ENCODE measurements at places on chromosomes 3 and 15.
A peak's percentile ranks its signal among the peaks of the same experiment; 100 is the strongest.

DNA sequence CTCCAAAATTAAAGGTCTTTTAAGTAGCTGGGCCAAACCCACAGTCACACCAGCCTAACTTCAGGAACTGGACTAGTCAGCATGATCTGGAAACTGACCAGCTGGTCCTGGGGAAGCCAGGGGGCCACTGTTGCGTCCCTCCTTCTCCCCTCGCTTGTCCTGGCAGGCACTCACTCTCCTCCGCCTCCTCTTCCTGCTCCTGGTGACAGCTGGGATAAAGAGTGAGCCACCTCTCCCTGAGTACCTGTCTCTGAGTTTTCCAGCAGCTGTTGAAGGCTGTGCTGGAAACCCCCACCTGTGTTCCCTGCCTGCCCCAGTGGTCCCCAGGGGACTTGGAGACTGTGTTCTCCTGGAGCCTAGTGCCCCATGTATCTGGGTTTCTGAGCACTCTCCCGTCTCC lies 56.0 kb downstream of the FGD5 start:
- DNase-seq, result no peak

GRCh38 chr3:50603261-50604109 lies 8.1 kb downstream of the CISH start:
- no peak for DNase-seq

DNA sequence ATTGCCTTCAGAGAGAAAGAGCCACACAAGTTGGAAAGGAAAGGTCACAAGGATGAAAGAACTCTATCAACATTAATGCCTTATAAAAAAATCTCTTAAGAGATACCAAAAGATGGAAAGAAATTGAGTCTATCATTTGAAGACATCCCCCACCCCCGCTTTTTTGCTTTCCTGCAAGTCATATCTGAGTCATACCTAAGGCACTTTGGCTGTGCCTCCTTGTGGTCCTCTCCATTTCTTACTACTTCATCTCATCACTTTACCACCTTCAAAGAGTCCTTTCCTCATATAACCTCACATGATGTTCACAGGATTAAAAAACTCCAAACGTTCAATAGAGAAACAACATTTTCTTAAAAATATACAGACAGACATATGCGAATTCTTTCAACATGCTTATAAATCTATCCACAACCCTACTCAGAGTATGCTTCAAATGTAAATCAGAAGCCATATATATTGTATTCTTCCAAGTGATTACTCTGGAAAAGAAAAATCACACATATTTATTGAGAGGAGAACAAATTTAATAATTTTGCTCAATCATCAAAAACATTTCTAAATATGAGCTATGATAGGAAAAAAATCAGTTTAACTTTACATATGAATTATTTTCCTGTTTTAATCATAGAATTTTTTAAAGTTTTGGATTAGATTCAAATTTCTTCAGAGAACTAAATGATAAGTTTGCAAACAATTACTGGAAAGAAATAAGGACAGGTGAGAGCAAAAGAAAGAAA lies 1003.9 kb upstream of the CFAP20DC start:
- no peak for DNase-seq

GRCh38 chr15:74374648-74375302 lies 7.3 kb upstream of the CYP11A1 start:
- DNase-seq, result no peak

DNA sequence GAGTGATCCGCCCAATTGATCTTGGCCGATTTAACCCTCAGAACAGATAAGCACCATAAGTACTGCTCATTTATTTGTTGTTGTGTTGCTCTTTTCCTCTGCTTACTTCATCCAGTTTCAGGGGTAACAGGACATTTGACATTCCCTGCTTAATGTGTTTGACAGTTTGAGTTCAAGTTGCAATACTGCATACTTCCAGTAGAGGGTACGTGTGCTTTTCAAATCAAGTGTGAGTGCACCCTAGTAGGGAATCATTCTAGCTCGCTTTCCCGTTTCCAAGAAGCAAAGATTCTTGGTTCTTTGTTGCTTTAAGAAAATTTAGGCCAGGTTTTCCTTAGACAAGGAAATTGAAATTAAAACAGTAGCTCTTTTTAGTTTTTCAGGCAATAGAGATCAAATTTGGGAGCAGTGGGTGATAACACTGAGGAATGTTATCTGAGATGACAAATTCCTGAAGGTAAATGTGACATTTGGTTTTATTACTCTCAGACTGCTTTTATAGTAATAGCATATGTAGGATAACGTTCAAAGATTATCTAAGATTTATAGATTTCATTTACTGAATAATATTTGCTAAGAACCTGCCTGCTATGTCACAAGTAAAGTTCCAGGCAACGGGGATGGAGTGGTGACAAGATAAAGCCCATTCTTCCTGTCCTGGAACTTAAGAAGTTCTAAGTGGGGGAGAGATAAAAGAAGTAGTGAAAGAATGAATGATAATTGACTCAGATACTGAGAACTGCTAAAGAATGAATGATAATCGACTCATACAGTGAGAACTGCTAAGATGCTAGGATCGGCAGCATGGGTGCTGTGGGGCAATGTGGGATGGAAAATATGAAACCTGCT lies 73.3 kb downstream of the SYNPR start:
- DNase-seq, result peak; percentile 7

DNA sequence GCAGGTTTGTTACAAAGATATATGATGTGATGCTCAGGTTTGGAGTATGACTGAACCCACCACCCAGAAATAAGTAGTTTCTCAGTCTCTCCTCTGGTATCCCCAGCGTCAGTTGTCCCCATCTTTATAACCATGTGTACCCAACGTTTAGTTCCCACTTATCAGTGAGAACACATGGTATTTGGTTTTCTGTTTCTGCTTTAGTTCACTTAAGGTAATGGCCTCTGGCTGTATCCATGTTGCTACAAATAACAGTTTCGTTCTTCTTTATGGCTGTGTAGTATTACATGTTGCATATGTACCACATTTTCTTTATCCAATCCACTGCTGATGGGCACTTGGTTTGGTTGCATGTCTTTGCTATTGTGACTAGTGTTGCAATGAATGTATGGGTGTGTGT lies 132.3 kb downstream of the LMLN start:
- no peak for DNase-seq

DNA sequence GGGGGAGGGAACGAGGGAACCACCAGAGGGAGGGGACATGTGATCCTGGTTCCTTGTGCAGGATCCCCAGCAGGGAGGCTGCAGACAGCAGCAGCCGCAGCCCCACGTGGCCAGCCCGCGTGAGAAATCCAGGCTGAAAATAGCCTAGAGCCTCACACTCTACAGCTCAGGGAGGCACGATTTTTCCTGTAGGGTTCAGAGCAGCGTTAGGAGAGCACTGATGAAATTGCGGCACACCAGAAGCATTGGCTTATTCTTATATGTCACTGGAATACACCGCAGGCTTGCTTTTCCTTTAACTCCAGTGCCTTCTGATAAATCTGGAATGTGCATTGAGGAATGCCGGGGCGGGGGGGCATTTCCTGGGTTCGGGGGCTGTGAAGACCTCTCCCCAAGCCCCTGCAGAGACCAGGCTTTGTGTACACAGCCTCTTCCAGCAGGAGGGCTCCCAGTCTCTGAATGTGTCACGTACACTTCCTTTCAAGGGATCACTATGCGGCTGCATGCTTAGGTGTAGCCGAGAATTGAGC lies 193.0 kb downstream of the ATP10A start:
- DNase-seq, result no peak

GRCh38 chr3:27544372-27544865 lies 60.2 kb upstream of the SLC4A7 start:
- DNase-seq, result no peak

GRCh38 chr3:25587526-25587925 lies 77.2 kb downstream of the TOP2B start:
- DNase-seq, result no peak

DNA sequence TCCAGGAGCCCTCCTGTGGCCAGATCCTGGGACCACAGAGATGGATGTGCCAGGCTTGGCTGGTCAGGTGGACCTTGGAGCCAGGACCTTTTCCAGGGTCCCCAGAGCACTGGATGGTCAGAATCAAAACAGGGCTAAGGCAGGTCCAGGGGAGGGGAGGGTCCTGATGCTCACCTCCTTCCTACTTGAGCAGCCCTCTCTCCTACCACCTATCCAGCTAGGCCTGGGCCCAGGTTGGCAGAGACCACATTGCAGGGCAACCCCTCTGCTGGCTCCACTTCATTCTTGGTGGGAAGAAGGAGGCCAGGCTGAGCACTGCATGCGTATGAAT lies 28.5 kb upstream of the SFMBT1 start:
- no peak for DNase-seq

DNA sequence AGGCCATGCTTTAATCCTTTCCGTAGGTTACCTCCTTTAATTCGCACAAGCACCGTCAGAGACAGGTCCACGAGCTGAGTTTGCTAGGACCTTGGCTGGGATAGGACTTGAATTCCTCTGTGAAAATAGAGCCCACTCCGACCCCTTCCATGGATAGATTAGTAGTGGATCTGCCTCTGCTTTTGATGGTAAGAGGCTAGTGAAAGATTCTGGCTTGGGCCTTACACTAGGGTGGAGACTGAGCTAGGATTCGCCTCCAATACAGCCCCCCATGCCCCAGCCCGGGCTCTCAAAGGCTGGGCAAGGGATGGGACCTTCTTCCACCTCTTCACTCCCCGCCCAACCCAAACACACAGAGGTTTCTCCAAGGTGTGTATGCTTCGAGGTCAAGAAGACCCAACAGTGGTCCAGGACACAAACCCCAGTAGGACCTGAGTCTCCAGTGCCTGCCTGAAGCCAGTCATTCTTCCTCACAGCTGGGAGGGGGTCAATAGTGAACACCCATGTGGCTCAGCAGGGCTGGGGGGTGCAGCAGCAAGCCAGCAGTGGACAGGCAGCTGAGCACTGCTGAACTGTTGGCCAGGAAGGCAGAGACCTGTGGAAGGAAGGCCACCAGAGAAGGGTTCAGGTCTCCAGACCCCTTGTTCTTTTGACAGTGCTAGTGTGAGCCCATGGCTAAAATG lies 75.7 kb downstream of the SPSB4 start:
- DNase-seq, result no peak

DNA sequence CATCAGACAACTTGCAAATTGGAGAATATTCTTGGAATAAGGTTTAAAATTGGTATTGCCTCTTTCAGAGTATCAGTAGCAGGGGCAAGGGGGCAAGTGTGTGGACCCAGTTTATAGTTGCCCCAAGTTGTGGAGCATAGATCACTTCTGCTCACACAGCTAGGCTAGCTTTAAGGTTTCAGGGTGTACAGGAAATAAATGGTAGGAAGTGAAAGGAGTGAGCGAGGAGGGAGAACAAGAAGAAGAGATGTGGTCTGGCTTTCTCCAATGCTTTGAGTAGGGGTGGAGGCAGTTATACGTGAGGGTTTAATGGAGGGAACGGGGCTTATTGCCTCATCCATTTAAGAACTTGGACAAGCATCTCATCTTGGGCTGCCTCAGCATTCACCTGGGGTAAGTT lies 290.0 kb upstream of the CFAP20DC start:
- no peak for DNase-seq

GRCh38 chr15:101620671-101621070 lies 31.5 kb downstream of the TM2D3 start:
- no peak for DNase-seq

GRCh38 chr3:4853749-4854140 lies 125.5 kb upstream of the BHLHE40 start:
- no peak for DNase-seq

DNA sequence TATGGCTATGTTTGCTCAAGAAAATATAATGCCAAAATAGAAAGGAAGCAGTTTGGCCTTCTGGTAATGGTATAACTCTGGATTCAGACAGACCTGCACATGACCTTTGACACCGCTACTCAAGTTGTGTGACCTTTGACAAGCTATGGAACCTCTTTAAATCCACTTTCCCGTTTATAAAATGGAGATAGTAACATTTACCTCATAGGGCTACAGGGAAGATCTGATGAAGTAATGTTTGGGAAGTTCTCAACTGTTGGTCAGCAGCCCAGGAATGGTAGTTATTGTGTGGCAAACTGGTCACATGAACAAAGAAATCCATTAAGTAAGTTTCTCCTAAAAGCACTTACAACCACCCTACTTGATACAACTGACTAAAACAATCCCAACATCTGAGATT lies 95.1 kb upstream of the PHLDB2 start:
- DNase-seq, result no peak

DNA sequence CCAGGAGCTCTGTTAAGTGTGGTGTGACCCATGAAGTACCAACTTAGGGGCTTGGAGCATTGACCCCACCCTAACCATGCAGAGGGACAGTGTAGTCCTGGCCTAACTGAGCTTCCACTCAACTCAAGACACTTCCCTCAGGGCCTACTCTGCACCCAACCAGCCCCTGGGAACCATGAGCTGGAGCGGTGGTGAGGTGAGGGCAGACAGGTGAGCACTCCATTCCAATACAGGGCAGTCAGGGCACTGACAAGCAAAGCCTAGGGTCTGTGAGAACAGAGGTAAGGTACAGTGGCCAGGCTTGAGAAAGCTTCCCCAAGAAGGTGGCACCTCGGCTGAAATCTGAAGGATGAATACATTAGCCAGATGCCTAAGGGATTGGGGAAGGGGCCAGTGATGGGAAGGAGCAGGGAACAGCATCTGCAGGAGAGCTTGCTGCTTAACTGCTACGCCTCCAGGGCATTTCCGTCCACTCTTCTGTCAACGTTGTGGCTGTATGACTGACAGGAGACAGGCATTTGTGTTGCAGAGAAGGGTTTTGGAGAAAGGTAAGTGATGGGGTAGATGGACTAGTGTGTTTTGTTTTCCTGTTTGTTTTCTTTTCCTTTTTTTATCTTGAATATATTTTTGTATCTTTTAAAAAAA lies 243.5 kb upstream of the TRIM42 start:
- no peak for DNase-seq

- DNase-seq, result peak; percentile 15
Observed at GRCh38 chr15:57559875-57560274, 31.8 kb upstream of the MYZAP start.

- DNase-seq, result no peak
Observed at GRCh38 chr15:71807125-71807629, 3.2 kb upstream of the NR2E3 start.

GRCh38 chr15:80635953-80636352 lies 59.2 kb upstream of the ABHD17C start:
- DNase-seq, result no peak

- DNase-seq, result no peak
Observed at GRCh38 chr15:81786776-81787175, 259.0 kb downstream of the MEX3B start.

DNA sequence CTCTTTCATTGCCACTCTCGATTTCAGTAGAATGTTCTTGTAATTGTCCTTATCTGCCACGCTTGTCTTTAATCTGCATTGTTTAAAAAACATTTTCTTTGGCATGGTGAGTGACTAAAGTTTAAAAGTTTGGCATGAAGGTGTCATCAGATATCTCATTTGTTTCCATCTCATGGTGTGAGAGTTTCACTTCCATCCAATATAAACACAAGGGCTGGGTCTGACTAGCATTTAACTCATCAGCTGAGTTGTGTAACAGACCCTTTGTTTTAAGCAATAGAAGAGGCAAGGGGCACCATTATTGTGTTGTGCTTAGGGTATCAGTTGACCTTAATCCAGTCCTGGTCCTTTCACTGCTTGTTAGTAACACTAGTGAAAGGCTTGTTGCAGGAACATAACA lies 49.9 kb upstream of the IL12A start:
- DNase-seq, result no peak

DNA sequence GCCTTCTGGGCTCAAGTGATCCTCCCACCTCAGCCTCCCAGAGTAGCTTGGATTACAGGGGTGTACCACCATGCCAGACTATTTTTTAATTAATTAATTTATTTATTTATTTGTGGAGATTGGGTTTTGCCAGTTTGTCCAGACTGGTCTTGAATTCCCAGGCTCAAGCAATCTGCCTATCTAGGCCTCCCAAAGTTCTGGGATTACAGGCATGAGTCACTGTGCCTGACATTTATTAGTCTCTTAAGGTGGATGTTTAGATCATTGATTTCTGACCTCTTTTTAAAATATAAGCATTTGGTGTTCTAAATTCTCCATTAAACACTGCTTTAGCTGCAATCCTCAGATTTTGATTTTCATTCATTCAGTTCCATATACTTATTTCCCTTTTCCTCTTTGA lies 15.6 kb downstream of the FBXW12 start:
- no peak for DNase-seq
